ENCODE measurements at places on chromosomes 7 and 10.

DNA sequence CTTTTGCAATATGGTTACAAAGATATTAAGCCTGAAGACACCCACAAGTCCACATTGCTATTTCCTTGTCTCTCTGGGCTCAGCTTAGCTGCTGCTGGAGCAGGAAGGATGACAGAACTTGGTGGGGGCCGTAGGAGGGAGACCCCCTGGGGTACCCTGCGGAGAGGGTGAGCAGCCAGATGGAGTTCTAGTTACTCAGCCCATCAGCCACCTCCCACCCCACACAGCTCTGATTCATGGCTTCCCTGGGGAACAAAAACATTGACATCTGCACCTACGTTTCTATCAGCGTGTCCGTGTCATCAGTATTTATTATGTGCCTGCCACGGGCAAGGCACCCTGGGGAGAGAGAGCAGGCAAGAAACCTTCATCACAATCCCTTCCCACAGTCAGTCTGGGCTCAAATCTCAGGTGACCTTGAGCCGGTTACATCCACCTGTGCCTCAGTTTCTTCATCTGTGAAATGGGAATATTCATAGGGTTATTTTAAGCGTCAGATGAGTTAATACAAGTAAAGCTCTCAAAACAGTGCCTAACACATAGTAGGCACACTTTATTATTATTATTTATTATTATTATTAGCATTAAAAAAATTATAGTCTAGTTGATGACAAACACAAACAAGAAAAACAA lies 131.5 kb downstream of the C10orf105 start:
- peak; percentile 39 for DNase-seq

GRCh38 chr10:31138026-31138553 lies 106.4 kb upstream of the ZNF438 start:
- peak; percentile 41 for DNase-seq

DNA sequence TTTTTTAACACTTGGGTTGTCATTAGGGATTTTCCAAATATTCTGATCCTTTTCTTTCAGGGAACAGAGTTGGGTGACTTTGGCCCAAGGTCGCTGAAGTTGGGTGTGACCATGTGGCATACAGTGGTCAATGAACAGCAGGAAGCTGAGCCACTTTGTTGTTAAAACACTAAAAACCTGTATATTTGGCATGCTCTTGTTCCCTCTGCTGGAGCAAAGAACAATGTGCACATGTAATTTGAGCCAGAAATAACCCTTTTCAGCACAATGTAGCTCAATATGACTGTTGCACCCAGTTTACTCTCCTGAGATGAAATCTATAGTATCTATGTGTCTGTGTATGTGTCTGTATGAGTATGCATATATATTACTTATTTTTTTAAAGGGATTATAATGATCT lies 74.9 kb downstream of the ADCYAP1R1 start:
- DNase-seq, result peak; percentile 25

- no peak for DNase-seq
These were observed 2.9 kb downstream of the FOXL3 start for GRCh38 chr7:292826-293225.

DNA sequence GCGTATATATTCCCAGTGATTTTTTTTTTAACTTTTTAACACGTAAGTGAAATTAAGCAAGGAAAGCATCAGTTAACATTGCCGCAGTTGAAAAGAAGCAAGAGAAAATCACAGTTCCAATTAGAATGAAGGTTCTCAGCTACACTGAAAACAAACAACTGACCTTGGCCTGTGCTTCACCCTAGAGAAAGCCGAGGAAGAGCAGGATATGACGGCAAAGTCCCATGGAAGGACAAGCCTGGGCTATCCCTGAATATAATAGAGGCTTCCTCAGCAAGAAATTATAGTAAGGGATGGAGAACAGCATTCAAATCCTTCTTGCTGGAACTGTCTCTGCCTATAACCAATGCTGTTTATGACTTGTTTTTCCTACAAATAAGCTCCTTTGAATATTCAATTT lies 83.0 kb upstream of the INHBA start:
- DNase-seq, result no peak

DNA sequence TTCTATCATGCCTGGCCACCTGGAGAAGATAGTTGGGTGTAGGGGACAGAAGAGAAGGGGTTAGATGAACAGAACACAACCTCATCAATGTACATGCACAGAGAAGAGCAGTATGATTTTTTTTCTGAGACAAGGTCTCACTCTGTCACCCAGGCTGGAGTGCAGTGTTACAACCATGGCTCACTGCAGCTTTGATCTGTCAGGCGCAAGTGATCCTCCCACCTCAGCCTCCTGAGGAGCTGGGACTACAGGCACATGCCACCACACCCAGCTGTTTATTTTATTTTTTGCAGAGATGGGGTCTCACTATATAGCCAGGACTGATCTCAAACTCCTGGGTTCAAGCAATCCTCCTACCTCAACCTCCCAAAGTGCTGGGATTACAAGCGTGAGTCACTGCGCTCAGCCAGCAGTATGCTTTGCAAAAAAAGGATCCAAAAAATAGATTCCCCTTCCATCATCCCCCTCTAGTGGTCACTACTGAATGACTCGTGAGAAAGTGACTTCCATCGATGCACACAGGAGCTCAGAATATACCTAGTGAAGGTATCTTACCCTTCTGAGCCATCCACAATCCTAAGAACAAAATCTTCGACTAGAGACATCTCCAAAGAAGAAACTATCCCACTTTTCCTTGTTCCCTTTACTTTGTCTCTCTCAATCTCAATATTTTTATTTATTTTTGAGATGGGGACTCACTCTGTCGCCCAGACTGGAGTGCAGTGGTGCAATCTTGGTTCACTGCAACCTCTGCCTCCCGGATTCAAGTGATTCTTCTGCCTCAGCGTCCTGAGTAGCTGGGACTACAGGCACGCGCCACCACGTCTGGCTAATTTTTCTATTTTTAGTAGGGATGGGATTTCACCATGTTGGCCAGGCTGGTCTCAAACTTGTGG lies 21.0 kb downstream of the ZCWPW1 start:
- DNase-seq, result peak; percentile 84

GRCh38 chr7:23530405-23530804 lies 1.4 kb downstream of the TRA2A start:
- peak; percentile 43 for DNase-seq

DNA sequence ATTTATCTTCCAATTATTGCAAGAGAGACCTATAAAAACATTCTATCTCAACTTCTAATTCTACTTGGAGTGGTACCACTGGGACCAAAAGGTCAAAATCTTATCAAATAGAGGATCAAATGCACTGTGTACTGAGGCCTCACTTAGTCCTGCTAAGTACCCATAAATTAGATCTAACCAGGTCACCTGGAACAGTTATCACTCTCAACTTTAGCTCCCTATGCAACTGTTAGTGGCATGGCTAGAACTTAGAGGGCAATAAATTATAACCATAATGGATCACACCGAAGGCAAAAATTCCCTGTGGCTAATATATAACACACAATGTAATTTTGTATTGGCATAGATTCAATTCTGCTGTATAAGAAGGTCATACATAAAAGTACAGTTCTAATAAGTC lies 428.9 kb downstream of the PCDH15 start:
- no peak for DNase-seq

- DNase-seq, result peak; percentile 84
These were observed 98.0 kb upstream of the GATA3 start for GRCh38 chr10:7956508-7956907.

DNA sequence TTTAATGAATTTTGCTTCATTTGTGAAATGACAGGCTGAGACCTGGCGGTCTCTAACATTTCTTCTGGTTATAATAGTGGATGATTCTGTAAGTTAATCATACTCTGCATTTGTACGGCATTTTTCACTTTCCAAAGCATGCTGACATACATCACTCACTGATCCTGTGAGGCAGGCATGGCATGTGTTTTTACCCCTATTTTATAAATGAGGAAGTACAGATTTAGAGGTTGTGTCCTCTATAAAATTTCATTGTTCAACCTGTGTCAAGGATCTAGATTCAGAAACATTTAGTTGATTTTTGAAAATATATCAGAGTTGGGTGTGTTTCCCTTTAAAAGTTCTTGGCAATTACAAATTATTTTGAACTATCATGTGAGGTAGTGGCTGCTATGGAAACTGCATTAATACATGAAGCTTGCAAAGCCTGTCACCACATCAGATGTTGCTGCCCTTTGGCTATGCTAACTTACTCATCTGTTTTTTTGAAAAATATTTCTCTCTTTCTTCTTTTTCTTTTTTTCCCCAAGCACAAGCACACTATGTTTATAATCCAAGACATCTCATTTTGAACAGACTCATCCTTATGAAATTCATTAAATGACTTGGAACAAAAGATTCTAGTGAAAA lies 172.7 kb downstream of the GNAI1 start:
- peak; percentile 89 for DNase-seq

DNA sequence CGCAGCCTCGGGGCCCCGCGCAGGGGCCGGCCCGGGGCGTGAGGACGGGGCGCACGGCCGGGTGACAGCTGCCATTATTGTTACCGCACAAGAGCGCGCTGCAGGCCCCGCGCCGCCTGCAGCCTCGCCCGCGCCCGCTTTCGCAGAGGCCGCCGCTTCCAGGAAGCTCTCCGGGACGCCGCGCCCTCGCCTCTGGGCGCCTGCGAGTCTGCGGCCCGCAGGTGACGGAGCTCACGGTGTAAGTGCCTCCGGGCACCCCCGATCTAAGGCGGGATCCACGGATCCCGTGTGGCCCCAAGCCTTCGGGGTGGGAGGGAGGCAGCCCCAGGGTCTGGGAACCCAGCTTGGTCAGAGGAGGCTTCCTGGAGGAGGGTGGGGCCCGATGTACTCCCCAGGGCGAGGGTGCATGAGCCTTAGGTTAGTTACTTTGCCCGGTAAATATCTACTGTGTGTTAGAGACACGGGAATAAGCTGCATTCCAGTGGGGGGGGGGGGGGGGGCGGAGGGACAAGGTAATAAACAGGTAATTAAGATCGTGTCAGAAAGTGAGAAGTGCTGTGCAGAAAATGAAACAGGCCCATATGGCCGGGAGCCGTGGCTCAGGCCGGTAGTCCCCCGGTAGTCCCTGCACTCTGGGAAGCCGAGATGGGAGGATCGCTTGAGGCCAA lies 638 bp downstream of the IQCE start:
- peak; percentile 20 for DNase-seq

DNA sequence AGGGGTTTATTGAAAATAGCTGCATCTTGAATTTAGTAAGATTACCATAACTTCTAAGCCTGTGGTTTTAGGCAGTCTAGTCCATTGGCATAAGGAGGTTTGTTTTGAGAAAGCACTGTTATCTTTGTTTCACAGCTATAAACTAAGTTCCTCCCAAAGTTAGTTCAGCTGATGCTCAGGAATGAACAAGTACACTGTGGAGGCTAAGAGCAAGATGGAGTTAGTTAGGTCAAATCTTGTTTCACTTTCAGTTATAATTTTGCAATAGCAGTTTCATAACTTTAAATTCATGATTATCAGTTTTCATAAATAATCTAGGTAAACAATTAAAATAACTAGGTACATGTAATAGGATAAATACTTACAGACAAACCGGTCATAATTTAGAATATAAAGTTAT lies 15.4 kb downstream of the SEC61G start:
- peak; percentile 8 for DNase-seq

Data from iris pigment epithelial cell (primary cell).